T-helper 2 cell (primary cell): ENCODE measurements at places on chromosomes 12 and 14.

DNA sequence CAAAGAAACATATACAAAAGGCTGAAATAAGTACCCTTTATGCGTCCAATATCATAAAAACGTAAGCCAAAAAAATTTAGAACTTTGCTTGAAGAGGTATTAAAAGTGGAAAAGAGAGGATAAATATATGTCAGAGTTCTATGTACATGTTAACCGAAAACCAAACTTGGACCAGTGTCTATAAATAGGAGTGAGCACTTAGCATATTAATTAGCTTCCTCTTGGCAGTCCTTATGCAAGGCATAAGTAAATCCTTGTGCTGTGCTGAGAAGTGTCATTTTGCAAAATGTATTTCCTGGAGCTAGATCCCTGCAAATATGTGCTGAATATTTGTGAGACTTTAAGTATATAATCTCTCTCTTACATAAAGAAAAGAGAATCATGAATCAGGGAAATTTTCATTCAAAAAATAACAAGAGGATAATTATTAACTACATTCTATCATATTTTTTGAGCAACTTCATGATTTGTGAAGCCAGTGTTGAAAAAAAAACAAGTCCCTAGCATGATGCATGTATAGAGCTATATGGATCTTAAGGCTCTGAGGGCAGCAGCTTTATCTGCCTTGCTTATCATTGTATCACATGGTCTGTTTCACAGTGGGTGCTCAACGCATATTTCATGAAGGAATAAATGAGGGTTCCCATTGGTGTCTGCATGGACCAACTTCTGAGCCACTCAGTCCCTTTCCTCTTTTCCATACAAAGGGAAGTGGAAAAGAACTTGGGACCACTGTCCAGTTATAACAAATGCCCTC lies 326.1 kb downstream of the PDZRN4 start:
- DNase-seq, result no peak

- no peak for DNase-seq
Measured at GRCh38 chr12:51405801-51406207, 14.6 kb upstream of the GALNT6 start.

DNA sequence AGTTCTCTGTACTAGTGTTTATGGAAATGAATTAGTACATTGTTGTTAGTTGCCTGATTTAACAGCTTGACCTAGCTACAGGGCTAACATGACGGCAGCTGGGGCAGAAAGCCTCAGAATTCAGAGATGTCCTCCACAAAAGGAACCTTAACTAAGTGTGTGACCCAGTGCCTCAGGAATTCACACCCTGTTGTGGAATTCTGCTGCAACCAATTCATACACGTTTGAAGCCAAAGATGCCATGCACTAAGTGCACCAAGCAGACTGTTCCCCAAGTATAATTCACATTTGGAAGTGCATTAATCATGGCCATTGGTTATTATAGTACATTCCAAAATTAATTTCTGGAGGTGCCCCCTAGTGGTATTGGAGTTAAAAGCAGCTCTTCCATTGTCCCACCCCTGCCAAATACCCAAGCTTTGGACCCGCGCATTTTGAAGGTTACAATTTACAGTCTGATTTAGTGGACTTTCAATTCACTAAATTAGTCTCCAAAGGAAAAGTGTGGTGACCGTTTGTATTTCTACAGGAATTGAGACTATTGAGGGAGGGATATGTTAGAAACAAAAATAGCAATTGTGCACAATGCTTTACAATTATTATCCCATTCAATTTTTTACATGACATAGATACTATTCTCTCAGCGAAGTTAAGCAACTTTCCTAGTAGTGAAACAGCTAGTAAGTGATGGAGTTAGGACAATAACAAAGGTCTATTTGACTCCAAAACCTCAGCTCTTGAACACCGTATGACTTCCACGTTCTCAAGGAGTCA lies 85.9 kb downstream of the PAX9 start:
- no peak for DNase-seq

DNA sequence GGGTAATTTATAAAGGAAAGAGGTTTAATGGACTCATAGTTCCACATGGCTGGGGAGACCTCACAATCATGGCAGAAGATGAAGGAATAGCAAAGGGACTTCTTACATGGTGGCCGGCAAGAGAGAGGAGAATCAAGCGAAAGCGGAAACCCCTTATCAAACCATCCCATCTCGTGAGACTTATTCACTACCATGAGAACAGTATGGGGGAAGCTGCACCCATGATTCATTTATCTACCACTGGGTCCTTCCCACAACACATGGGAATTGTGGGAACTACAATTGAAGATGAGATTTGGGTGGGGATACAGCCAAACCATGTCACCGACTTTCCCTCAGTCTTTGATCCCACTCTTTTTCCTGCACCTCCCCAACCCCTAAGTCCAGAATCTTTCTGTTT lies 12.6 kb upstream of the CTDSP2 start:
- no peak for DNase-seq

DNA sequence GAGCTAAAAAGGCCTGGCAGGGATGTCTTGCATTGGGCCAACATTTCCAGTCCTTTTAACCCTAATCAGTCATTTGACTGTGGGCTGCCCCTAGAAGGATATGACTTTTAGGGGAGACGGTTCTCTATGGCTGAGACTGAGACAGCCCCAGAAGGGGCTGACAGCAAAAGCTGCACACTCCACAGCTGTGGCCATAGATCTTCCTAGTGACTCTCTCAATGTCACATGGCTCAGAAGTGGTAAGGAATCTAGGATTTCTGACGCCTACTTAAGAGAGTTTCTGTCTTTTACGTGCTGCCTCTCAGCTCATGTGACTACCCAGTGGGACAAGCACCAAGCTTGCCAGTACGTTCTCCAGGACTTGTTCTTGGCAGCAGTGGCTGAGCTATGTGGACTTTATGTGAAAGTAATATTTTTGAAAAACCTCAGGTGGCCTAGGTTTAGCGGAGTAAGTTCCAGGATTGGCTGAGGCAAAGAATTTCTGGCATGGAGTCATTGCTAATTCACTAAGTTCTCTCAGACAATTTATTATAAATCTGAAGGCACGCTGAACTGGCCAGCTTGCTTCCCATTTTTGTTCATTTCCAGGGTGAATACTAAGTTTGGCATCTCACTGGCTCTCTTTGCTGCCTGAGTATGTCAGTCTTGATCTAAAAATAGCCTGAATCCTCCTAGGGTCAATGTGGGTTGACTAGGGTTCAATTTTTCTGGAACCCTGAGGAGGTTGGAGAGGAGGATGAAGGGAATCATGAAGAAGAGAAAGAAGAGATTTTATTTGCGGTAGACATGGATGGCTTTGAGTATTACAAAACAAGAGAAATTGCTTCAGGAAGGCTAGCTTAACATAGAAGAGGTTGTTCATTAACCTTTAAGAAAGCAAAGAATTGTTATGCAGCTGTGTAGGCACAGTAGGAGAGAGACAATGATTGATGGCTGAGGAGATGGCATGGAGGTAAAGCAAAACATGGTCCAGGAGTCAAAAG lies 271.8 kb downstream of the AEBP2 start:
- DNase-seq, result no peak

- no peak for DNase-seq
Measured at GRCh38 chr12:40232602-40233001, 7.8 kb downstream of the LRRK2 start.

DNA sequence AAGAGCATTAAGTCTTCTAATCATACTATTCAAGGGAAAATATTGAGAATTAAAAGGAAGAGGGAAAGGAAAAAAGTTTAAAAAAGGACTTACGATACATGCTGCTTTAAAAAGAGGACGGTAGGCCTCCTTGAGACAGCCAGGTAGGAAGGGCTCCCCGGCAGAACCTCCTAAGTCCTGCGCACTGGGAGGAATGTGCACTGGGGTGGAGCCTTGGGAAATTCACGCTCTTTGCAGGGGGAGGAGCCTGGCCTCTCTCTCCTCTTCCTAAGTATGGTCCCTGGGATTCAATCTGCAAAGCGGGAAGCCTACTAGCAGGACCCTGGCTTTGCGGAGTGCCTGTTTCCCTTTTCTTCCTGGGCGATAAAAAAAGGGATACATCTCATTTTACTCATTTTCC lies 553.0 kb downstream of the RPS29 start:
- DNase-seq, result no peak

GRCh38 chr14:43204816-43205215 lies 1302.3 kb downstream of the FSCB start:
- no peak for DNase-seq

DNA sequence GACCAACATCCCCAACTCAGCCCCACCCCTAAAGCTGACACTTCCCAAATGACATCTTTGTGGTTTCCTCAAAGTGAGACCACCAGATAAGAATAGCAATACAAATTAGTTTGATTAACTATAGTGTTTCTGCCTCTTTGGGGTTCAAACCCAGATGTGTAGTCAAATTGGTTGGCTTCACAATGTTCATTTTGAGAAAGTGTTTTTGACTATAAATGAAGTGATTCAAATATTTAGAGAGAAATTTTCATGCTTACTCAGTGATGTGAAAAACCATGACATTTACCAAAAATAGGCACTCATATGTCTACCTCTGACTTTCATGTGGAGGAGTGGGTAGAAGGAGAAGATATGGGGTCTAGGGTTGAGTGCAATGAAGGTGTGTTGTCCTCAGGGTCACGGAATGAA lies 218.4 kb downstream of the BCAT1 start:
- no peak for DNase-seq

- DNase-seq, result no peak
Measured at GRCh38 chr14:63891148-63891975, 38.6 kb downstream of the SYNE2 start.

GRCh38 chr14:38972511-38972910 lies 130.5 kb downstream of the SEC23A start:
- no peak for DNase-seq

- DNase-seq, result no peak
Measured at GRCh38 chr14:30725763-30726162, 103.6 kb downstream of the SCFD1 start.

- DNase-seq, result no peak
Measured at GRCh38 chr14:54355698-54356097, 41.1 kb upstream of the CDKN3 start.

GRCh38 chr14:37197421-37198272 lies at the start of gene MIPOL1:
MIPOL1 (plus strand) TSS chr14:37197937; CDS start chr14:37247889, 49,952 bp downstream.
- DNase-seq, result no peak

- DNase-seq, result no peak
Measured at GRCh38 chr14:69285661-69286255, 25.8 kb downstream of the GALNT16 start.

DNA sequence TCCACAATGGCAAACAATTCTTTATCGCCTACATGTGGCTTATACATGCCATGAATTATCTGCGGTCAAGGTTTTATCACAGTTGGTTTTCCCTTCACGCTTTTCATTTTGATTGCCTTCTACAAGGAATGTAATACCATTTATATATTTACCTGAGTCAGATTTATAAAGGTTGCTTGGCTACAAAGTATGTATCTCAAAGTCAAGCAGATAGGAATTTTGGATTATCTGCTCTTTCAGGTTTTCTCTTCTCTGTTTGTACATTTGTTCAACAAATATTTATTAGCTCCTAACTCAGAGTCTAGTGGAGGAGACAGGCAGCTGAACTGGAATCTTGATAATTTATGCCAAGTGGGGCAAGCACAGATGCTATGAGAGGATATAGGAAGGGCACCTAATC lies 28.5 kb upstream of the CISTR start:
- no peak for DNase-seq

GRCh38 chr12:27083861-27084394 lies 1.6 kb upstream of the C12orf71 start:
- no peak for DNase-seq

GRCh38 chr12:16187660-16188059 lies 89.8 kb downstream of the SLC15A5 start:
- no peak for DNase-seq

GRCh38 chr14:89792489-89793366 lies 161.8 kb downstream of the EFCAB11 start:
- DNase-seq, result no peak

- DNase-seq, result no peak
Measured at GRCh38 chr12:89846473-89847055, 137.9 kb upstream of the ATP2B1 start.

DNA sequence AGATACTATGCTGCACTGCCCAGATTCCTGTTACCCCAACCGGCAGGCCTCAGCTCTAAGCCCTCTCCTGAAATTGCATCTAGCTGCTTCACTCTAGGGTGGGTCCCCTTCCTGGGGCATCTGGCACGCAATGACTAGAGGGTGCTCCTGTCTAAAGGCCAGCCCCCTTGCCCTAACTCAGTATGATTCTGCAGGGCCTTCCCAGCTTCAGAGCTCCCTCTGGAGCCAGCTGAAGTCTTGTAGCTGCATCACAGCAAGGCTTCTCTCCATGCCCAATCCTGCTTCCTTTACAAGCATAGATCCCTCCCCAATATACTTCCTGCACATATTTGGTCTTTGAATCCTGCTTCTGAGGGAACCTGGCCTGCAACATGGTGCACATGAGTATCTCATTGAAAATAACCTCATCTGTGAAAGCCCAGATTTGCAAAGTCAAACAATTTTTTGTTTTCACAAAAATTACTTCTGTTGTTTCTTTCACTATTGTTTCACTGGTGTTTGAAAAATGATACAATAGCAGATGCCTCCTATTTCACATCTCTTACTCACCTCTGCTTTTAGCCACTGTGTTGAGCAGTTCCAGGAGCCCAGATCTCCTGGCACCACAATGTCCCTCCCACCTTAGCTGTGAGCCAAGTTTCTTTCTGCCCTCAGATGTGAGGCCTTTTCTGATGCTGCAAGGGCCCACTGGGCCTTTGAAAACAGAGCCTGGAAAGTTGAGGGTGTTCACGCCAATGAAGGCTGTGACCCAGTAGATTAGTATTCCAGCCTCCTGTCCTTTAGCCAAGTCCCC lies 169.5 kb upstream of the EGLN3 start:
- no peak for DNase-seq

DNA sequence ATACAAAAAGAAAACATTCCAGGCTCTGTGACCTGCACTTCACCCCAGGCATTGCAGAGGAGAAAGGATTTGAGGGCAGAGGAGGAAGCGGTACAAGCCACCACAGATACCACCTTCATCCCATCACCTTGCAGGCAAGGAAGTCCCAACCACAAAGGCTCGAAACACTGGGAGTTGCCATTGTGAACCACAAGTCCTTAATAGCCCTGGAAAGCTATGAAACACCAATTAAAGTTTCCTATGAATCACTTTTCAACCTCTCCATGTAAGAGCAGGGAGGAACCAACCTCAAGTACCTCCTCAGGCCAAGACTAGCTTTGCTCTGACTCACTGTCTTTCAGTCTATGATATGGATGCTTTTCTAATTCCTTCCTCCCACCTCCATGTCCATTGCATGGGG lies 27.0 kb downstream of the MAP3K9 start:
- DNase-seq, result no peak

GRCh38 chr12:66775871-66776270 lies 97.0 kb upstream of the GRIP1 start:
- no peak for DNase-seq

- DNase-seq, result no peak
Measured at GRCh38 chr14:59461891-59462290, 3.3 kb downstream of the GPR135 start.
